Epithelial cell of esophagus (primary cell): ENCODE measurements at places on chromosomes 3 and 15.

GRCh38 chr3:20074226-20075063 lies 34.2 kb downstream of the KAT2B start:
- DNase-seq: peak; percentile 68

DNA sequence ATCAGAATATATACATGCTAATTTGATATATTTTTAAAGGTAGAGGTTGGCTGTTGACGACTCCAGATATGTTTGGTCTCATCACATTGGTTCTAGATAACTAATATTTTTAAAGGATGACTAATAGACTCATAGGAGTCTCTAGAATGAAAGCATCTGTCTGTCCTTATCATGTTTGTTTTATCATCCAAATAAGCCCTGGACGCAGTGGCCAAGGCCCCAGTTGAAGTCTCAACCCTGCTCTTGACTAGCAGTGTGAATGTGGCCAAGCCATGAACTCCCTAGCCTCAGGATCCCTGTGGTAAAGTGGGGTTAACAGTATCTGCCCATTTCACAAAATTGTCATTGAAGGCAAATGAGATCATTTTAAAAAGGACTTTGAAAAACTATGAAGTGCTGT lies 53.6 kb downstream of the ABHD2 start:
- no peak for DNase-seq

DNA sequence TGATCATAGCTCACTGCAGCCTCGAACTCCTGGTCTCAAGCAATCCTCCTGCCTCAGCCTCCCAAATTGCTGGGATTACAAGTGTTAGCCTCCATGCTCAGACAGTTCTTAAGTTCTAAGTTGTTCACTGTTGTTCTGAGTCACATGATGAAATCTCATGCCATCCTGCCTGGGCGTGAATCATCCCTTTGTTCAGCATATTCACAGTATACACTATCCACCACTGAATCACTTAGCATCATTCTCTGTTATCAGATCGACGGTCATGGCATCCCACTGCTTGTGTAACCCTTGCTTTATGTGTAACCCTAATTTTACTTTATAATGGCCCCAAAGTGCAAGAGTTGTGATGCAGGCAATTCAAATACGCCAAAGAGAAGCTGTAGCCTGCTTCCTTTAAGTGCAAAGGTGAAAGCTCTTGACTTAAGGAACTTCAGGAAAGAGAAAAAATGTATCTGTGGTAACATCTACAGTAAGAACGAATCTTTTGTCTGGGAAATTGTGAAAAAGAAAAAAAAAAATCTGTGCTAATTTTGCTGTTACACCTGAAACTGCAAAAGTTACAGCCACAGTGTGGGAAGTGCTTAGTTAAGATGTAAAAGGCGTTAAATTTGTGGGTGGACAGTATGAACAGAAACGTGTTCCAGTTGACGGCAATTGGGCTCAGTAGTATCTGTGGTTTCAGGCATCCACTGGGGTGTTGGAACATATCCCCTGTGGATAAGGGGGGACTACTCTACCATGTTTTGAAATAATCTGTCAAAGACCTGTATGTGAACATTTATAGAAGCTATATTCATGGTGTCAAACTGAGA lies 80.6 kb downstream of the PCOLCE2 start:
- peak; percentile 94 for DNase-seq

DNA sequence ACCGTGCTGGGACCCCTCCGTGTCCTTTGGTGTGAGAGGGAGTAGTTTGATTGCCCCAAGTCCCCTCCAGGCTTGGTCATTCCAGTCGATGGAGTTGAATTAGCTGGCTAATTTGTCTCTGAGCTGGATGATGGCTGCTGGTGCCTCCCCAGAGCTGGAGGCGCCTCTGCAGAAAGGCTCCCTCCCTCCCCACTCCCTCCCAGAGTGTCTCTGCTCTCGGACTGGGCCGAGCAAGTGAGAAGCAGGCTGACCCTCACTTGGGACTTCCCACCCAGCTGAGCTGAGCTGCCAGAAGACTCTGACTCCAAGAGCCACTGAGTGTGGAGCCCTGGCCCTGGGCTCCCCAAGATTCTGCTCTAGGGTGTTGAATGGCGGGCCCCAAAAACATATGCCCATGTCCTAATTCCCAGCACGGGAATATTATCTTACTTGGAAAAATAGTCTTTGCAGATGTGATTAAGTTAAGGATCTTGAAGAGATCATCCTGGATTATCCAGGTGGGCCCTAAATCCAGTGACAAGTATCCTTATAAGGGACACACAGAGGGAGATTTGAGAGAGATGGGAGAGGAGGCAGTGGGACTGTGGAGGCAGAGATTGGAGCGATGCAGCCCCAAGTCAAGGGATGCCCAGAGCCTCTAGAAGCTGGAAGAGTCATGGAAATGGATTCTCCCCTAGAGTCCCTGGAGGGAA lies 60.7 kb upstream of the TLE3 start:
- no peak for DNase-seq

- DNase-seq: no peak
Measured at GRCh38 chr3:69696367-69696766, 42.9 kb upstream of the MITF start.

DNA sequence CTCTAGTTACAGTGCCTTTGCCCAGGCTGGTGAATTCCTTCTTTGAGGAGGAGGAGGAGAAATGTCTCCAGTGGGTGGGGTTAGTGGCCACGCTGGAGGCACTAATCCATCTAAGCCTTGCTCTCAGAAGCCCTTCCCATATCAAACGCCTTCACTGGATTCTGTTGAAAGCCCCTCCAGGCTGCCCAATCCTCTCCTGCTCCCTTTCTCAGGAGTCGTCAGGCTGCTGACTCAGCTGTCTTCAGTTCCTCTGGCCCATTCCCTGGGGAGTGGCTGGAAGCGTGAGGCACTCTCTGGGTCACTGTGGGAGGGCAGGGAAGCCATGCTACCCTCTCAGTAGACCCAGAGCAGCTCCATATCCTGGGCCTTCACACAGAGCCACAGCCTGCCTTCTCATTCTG lies 2.7 kb downstream of the AP2M1 start:
- DNase-seq: no peak

GRCh38 chr15:77347197-77347596 lies 72.7 kb downstream of the PEAK1 start:
- no peak for DNase-seq

GRCh38 chr15:48415036-48415886 lies 84.0 kb downstream of the DUT start:
- DNase-seq: peak; percentile 81

DNA sequence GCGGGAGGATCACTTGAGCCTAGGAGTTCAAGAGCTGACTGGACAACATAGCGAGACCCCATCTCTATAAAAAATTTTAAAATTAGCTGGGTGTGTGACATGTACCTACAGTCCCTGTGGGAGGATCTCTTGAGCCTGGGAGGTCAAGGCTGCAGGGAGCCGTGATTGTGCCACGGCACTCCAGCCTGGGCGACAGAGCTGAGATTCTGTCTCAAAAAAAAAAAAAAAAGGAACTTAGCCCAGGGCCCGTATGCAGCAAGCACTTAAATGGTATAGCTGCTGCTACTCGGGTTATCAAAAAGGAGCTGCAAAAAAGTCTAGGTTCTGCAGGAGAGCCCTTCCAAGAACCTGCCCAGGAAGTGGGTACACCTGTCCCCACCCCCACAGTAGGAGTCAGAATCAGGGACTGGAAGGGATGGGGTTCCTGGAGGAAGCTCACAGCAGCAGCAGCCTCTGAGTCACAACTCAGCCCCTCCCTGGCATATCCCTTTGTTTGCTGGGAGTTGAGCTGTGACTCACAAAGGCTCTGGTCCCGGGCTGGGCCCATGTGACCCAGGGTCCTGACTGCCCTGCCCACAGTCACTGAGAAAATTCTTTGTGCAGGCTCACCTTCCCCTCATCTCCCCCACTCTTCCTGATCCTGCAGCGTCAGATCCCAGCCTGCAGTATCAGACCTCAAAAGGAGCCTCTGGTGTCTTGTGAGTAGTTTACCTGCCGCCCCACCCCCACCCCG lies at the start of gene SPATA12:
Gene SPATA12 (plus strand): TSS at position 576 of the 733 bp plus-strand sequence. CDS start 13,031 bp downstream, outside the sequence.
- peak; percentile 98 for DNase-seq

DNA sequence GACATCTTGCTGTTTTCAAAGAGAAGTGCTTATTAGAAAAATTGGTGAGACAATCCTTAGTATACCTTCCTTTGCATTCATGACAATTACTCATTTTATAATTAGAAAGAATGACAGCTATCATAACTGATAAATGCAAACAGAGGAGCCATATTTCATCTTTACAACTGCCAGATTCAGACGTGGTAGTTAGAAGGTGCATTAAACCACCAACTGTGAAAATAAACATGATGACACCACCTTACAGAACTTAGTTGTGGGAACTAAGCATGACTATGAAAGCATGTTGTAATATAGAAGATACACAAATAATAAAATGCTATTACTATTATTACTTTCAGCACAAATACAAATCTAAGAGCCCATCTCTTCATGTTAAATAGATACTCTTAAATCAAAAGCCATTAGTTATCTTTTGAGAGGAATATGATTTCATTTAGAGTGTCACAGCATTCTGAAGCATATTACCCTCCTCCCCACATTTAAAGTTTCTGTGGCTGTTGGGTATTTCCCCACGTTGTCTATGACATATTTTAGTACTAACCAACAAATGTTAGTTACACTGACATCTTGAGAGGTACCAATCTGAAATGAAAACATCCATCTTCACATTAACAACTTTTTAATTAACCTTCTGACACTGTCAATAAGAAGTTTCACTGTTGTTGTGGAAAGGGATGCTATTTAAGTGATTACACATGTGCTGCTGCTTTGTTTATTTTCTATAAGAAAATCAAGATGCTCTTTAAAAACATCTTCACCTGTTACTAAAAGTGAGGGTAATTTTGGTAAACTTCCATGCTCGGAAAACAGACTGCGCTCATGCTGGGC lies 163.8 kb downstream of the LSAMP start:
- no peak for DNase-seq

- peak; percentile 28 for DNase-seq
Measured at GRCh38 chr3:98744283-98744682, 18.9 kb upstream of the ST3GAL6 start.

GRCh38 chr3:149215515-149215914 lies 6.1 kb downstream of the CP start:
- no peak for DNase-seq

DNA sequence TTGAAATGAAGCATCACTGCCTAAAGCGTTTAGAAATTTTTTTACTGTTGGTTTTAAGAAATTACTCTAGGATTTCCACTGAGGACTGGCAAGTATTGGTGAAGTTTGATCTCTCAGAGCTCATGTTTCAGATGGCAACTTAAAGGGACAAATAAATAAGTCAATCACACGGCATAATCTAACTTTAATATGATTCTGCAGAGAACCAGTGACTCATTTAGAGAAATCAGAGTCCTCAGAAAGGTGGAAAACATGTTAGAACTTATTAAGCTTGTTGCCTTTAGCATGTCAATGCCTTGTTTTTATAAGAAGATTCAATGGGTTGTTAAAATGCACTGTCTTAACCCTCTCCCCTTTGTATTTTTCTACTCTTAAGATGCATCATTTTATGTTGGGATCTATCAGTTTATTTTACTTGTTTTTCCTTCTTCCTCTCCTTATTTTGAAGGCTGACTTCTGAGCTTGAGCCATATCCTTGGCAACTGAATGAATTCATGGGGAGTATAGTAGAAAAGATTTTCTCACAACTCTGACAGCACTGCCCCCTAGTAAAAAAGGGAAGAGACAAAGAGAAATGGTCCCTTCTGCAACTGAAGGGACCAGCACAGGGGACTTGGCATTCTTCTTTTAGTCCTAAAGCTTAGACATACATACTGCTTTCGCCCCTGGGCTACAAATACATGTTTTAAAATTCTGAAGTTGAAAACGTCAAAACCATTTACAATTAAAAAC lies 431.2 kb downstream of the LPP start:
- DNase-seq: peak; percentile 77

GRCh38 chr15:64653757-64654156 lies 121.6 kb downstream of the RBPMS2 start:
- no peak for DNase-seq

- peak; percentile 57 for DNase-seq
Measured at GRCh38 chr15:52257734-52258062, 37.9 kb downstream of the MYO5C start.

DNA sequence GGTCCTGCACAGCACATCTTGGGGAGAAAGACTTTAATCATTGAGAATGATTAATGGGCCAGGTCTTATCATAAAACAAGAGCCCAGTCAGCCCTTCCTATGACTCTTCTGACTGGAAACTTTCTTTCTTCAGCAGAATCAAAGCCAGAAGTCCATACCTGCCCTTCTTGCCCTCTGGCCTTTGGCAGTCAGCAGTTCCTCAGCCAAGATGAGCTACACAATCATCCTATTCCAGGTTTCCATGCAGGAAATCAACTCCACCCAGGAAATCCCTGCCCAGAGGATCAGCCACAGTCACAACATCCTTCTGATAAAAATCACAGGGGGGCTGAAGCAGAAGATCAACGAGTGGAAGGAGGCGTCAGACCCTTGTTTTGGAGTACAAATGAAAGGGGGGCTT lies 26.9 kb downstream of the ZNF589 start:
- DNase-seq: peak; percentile 39

GRCh38 chr15:36484038-36484778 lies 95.2 kb upstream of the CDIN1 start:
- DNase-seq: peak; percentile 57

DNA sequence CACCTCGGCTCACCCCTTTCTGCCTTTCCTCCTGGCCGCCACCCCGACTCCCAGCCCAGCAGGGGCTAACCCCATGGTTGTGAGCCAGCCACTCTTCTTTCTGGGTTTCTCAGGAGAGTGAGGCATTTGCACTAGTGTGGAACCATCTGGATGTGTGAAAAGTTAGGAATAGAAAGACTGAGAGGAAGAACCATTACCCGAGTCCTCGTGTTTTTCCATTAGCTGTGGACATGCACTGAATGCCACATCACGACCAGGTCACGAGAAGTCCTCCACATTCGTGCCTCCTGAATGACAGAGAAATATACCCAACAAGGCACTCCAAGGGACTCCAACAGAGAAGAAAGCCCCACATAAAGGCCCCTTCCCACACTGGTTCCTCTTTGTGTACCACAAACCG lies 18.0 kb upstream of the RAD18 start:
- DNase-seq: no peak

DNA sequence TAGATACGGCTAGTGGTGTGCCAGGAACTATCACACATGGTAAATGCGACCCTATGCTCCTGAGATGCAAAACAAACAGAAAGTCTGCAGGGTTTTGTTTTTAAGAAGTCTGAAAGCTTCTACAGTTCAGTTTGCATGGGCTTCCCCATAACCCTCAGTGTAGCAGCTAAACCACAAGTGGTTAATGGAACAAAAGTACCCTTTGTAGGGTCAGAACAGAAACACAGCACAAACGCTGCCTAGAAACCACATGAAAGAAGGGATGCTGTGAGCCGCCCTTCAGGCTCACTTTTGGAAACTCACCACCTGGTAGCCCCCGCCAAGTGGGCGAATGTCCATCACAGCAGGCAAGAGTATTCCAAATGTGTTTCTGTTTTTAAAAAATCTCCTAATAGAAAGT lies 46.2 kb downstream of the CTDSPL start:
- no peak for DNase-seq

DNA sequence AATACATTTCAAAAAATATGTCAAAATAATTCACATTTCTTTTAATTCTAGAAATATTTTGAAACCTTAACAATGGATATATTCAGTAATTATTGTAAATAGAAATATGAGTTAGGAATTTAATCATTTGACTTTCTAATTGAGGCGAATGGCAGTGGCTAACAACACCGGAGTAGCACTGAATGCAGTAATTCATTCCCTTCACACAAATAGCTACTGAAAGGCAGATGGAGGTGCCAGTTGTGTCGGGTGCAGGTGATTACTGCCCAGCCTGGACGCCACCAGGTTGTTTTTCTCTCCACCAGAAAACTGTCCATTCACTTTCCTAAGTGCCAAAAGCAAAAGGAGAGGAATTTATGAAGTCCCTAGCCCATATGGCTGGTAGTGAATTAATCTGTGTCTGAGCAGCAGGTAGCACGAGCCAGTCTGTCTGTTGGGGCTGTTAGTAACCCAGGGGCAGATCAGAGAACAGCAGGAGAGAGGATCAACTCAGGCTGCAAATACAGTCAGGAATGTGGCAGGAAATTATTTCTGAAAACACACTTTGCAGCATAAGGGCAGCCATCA lies 79.3 kb upstream of the GMNC start:
- DNase-seq: no peak
